ENCODE measurements at places on chromosomes 1 and 21.

DNA sequence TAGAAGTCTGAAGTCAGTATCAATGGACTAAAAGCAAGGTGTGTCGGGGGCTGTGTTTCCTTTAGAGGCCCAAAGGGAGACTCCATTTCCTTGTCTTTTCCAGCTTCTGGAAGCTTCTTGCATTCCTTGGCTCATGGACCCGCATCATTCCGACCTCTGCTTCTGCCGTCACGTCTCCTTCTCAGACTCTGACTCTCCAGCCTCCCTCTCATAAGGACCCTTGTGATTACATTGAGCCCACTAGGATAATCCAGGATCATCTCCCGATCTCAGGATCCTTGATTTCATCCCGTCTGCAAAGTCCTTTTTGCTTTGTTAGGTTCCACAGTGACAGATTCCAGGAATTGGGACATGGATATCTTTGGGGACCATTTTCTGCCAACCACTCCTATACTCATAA lies 265.8 kb upstream of the CSF3R start:
- DNase-seq: no peak

- DNase-seq: no peak
Measured at GRCh38 chr1:13968361-13968760, 268.4 kb downstream of the PRDM2 start.

DNA sequence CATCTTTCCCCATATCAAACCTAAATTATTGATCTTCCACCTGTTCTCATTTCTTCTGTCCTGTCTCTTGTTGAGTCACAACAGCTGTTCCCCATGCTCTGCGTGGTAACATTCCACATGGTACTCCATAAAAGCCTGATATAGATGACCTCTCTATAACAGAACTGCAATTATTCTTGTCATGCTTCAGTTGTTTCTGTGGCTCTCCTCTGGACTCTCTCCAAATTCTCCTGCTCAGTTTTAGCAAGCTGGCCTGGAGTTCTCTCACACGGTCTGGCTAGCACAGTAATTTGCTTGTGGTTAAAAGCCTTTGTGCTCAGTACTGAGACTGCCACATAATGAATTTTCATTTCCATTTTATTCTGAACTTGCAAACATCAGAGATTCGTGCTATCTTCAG lies 10.6 kb upstream of the LRRC39 start:
- DNase-seq: no peak

DNA sequence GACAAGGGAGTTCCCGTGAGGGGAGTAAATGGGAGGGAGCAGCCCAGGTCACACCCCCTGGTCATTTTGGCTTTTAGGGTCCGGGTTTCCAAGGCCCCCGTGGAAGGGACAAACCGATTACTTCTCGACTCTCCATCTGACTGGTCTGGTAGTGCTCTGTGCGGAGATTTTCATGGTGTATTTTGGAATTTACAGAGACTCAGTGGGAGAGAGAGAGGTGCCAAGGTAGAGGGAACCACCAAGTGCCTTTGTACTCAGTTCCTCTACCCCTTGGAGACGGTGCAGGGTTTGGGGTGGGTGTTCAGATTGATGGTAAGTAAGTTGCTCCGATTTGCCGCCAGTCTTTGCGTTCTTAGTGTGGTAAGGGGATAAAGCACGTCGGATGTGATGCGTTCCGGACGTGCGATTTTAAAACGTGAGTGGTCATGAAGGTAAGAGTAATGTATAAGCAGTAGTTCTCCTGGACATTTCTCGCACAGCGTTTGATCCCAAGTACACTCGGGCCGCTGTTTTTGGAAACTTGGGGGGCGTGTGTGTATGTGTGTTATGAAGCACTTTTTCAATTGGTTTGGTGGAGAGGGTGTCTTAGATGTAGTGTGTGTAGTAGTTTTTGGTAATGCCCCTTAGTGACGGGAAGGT lies 682 bp downstream of the SUCO start:
- DNase-seq: no peak

GRCh38 chr1:32618673-32619221 lies 31.6 kb downstream of the ZBTB8OS start:
- DNase-seq: no peak

- DNase-seq: no peak
Measured at GRCh38 chr1:81811757-81812371, 11.1 kb downstream of the ADGRL2 start.

All from Calu3 (cell line).